Iris pigment epithelial cell (primary cell): ENCODE measurements at places on chromosomes 4 and X.

DNA sequence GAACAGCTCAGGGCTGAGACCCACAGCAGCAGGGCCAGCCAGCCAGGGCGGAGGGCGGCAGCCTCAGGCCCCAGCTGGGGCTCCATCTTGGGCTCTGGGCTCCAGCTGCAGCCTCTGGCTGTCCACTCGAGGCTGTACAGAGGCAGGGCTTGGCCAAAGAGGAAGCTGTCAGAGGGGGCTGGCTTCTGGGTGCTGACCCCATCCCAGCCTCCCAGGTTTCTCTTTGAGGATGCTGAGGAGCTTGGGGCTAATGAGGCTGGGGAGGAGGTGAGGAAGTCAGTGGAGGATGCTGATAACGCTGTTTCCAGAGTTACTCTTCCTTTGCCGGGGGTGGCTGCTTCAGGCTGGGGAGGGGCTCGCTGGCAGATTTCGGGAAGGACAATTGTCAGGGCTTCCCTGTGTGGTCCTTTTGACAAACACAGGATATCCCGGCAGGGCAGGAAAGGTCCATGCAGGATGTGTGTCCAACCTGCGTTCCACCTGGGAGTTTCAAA, at the start of gene DIPK2B:
DIPK2B (minus strand) TSS at position 136 of the 494 bp plus-strand sequence; CDS start at position 86, 50 bp downstream.
- DNase-seq = no peak

DNA sequence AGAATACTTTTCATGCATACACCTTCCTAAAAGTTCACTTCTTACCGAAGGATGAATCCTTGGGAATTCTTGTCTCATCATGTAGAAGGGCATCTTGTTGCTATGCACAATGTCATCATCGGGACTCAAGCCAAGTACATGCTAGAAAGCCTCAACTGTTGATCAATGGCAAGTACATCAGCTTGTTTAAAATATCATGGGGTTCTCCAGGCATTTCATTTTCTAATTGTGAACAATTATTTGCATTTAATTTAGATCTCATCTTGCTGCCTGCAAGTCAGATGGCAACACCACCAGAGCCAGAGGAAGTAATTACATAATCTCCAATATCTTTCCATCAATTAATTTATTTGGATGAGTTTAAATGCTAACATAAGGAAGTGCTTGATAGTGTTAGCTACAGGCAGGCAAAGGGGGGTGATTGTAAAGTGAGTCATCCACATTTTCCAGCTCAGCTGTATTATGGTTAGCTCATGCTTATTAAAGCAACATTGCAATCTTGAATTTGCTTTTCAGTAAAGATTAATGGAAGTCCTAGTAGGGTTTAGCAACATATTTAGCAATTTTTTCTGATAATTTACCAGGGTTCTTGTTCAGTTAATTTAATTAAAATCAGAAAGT, 356.5 kb downstream of the CBLL2 start:
- DNase-seq = peak; percentile 62

DNA sequence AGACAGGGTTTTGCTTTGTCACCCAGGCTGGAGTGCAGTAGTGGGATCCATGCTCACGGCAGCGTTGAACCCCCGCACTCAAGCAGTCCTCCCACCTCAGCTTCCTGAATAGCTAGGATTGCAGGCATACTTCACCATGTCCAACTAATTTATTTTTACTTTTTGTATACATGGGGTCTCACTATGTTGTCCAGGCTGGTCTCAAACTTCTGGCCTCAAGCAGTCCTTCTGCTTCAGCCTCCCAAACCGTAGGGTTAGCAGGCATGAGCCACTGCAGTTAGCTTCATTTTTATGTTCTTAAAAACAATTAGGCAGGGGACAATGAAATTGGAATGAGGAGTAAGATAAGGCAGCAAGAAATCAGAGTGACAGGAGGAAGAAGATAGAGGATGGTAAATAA, 50.5 kb downstream of the RAP1GDS1 start:
- DNase-seq = no peak

- peak; percentile 26 for DNase-seq
Measured at GRCh38 chrX:63754136-63754859, 30.7 kb downstream of the ARHGEF9 start.

DNA sequence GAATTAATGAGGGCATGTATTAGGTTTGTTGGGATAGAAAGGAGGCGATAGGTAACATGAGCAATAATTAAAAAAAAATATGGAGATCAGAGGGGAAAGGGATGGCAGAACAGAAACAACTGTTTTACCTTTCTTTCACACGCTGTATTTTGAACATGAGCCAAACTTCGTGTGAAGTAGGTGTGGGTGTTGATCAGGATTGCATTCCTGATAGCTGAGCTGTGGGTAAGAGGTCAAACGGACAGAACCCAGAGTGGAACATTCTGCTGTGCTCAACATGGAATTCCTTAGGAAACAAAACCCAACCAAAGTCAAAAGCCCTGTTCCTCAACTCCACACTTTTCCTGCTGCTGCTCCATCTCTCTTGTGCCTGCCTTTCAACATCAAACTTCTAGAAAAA, 162.5 kb upstream of the CASK start:
- peak; percentile 15 for DNase-seq

- DNase-seq = no peak
Measured at GRCh38 chr4:110860125-110860524, 237.2 kb upstream of the PITX2 start.

DNA sequence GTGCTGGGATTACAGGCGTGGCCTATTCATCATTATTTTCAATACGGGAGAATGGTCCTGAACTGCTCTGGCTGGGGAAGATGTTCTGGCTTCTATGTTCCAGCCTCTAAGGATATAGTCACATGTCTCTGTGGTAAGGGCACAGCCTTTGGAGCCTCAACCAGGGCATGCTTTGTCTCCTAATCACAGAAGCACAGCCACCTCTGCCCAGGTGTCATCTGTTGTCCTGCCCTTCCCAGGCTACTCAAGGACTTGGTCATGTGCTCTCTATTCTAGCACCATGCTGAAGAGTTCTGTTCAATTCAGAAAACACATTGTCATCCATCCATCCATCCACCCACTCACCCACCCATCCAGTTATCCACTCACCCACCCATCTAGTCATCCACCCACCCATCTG, 29.5 kb downstream of the ASMTL start:
- DNase-seq = no peak
